Omental fat pad (tissue), 4 donors: ENCODE measurements at places on chromosomes 4 and X. TPM values are rescaled to one million over a fixed set of nuclear protein-coding genes. Genes with fewer than 3 reads are reported as not detected.

DNA sequence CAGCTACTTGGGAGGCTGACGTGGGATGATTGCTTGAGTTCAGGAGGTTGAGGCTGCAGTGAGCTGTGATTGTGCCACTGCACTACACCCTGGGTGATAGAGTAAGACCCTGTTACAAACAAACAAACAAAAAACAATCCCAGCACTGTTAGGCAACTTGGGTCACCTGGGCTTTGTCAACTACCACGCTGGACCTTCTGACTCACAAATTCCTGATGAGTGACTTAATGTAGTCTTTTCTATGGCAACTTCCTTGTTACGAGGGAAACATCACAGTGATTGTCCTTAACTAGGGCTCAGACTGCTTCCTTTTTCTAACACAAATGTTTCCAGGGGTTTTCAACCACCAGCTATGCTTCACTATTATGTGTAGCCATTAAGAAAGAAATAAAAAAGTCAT is 128.8 kb upstream of the GPC4 start:
- DNase-seq, result no peak

The TRO gene
- total RNA-seq, result 5.3 TPM

The EGF gene
- not detected for total RNA-seq

DNA sequence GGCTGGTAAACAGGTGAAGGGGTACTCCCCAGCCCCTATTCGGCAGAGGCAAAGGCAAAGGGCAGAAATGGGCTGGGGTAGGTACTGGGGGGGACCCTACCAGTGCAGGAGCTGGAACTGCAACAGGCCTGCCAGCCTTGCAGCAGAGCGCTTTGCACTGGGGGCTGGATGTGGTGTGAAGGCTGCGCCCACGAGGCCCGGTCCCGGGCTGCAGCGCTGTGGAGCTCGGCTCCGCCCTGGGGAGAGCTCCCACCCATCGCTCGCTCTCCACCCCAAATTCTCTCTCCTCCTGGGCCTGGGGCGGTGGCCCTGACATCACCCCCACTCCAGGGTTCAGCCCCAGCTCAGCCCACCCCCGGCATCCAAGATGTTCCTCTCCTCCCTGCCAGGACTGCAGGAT is 24.2 kb downstream of the IQSEC2 start:
- DNase-seq, result no peak

The ZNF732 gene
- not detected for total RNA-seq

GRCh38 chr4:70515367-70516250 is 2.8 kb upstream of the AMTN start:
- DNase-seq, result no peak

The SSX2 gene
- not detected for total RNA-seq

GRCh38 chrX:29477878-29478277 is 737.5 kb upstream of the MAGEB2 start:
- no peak for DNase-seq

The SMIM31 gene
- not detected for total RNA-seq

The PYURF gene
- 78.5 TPM for total RNA-seq

GRCh38 chrX:69493193-69493592 is 10.9 kb upstream of the NALF2 start:
- DNase-seq, result no peak

The LRIT3 gene
- 0.24 TPM for total RNA-seq

The SHROOM4 gene
- 54.7 TPM for total RNA-seq

DNA sequence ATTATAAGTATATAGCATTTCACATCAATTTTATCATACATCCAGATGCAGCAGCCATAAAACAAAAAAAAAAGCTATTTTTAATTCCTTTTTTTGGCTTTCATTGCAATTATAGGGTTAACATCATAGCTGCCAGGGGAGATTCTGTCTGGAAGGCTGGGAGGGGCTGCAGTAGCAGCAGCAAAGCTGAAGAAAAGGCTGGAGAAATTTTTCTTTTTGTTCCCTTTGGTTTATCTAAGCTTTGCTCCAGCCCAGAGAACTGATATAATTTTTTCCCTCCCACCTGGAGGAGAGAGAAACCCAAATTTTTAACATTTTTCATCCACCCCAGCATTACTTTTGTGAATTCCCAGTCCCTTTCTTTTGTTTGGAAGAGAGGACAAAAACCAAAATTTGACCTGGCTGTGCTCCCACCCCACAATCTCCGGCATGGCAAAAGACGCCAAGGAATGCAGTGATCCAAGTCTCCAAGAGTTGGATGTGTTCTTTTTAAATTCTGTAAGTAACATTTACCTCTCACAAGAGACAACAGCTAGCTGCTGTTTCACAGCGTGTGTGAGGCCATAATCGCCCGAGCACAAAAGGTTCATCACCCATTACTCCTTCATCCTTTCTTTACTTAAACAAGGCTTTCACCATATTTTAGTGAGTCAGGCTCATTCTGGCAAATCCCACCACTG is 25.1 kb upstream of the FAM156A start:
- DNase-seq, result no peak

- DNase-seq, result no peak
Observed at GRCh38 chr4:6446538-6447451, 25.6 kb downstream of the PPP2R2C start.

The USO1 gene
- 79.5 TPM for total RNA-seq

The CDKL2 gene
- 1.9 TPM for total RNA-seq

DNA sequence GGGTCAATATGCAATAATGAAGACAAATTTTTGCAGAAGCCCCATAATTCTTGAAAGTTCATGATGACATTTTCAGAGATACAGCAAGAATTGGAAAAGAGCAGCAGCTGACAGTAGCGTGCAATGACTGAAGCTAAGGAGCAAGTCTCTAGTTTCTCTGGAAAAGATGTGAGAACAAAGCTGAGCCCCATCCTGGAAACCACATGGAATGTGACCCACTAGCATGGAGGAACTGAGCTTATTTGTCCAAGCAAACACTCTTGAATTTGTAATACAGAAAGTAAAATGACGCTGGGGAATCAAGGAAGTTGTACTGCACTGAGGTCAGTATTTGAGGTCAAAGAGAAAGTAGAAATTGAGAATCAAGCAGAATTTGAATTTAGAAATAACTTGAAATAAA is 1447.2 kb downstream of the FSTL5 start:
- DNase-seq, result no peak

GRCh38 chr4:123838474-123838873 is 441.9 kb downstream of the SPRY1 start:
- DNase-seq, result no peak

- no peak for DNase-seq
Observed at GRCh38 chr4:22814906-22815305, 122.2 kb downstream of the GBA3 start.
